ENCODE measurements at places on chromosomes 7 and 10. TPM values are rescaled to one million over a fixed set of nuclear protein-coding genes. Genes with fewer than 3 reads are reported as not detected.

Gene HMX3
- total RNA-seq, result not detected

- no peak overlapping the region for H3K4me3 ChIP-seq
- no peaks in the 10 kb centered on the region for H3K27me3 ChIP-seq
- H3K27ac ChIP-seq, result no peak overlapping the region
- DNase-seq, result no peak
- H3K4me1 ChIP-seq, result no peaks in the 10 kb centered on the region
Observed at GRCh38 chr7:81155654-81156373, 237.0 kb upstream of the SEMA3C start.

Gene CCDC146
- 10.5 TPM for total RNA-seq

DNA sequence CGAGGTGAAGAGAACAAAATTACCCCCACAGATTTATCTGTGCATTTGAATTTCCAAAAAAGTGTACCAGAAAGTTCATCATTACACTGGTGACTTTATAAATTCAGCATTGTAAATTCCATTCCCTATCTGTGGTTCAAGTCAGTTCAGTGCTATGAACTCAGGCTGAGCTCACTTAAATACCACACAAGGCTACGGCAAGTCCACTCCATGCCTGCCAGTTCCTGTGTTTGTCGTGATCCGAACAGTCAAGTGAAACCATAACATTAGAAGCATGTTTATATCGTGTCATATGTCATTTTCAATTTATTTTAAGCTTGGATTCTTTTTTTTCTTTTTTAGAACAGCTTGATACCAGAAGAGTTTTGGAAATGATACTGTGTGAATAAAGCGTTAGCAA is 14.8 kb downstream of the MBL2 start:
- no peaks in the 10 kb centered on the region for H3K36me3 ChIP-seq
- DNase-seq, result no peak
- H3K4me1 ChIP-seq, result no peaks in the 10 kb centered on the region
- H3K27me3 ChIP-seq, result no peaks in the 10 kb centered on the region
- H3K4me3 ChIP-seq, result no peak overlapping the region
- no peak overlapping the region for H3K27ac ChIP-seq

Gene CNTNAP2
- not detected for total RNA-seq

DNA sequence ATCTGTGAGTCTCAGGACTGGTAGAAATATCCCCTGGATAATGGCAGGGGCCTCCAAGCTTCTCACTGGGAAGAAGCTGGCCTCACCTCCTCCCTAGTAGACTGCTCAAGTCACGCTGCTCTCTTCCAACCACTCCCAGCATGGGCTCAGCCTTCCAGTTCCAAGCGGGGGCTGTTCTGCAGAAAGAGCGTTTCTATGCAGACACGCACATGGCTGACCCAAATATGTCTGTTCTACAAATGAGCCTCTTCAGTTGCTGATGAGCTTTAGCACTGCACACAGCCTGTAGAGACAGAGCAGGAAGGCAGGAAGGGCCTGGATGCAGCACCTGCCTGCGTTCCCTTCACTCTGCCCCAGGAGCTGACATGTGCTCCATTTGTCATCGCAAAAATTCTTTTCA is 523.9 kb upstream of the MGMT start:
- H3K4me1 ChIP-seq, result no peaks in the 10 kb centered on the region
- no peaks in the 10 kb centered on the region for H3K27me3 ChIP-seq
- H3K36me3 ChIP-seq, result no peaks in the 10 kb centered on the region
- H3K4me3 ChIP-seq, result no peak overlapping the region

- no peaks in the 10 kb centered on the region for H3K4me1 ChIP-seq
- DNase-seq, result no peak
- H3K36me3 ChIP-seq, result no peaks in the 10 kb centered on the region
- no peak overlapping the region for H3K4me3 ChIP-seq
Observed at GRCh38 chr7:114657279-114657678, 242.7 kb downstream of the FOXP2 start.

GRCh38 chr10:95504246-95504691 is 56.9 kb downstream of the SORBS1 start:
- H3K4me1 ChIP-seq, result no peaks in the 10 kb centered on the region
- no peak overlapping the region for H3K4me3 ChIP-seq
- no peak overlapping the region for H3K27ac ChIP-seq
- DNase-seq, result no peak
- no peaks in the 10 kb centered on the region for H3K36me3 ChIP-seq
- H3K27me3 ChIP-seq, result peaks cover 1% of the 10 kb centered on the region

DNA sequence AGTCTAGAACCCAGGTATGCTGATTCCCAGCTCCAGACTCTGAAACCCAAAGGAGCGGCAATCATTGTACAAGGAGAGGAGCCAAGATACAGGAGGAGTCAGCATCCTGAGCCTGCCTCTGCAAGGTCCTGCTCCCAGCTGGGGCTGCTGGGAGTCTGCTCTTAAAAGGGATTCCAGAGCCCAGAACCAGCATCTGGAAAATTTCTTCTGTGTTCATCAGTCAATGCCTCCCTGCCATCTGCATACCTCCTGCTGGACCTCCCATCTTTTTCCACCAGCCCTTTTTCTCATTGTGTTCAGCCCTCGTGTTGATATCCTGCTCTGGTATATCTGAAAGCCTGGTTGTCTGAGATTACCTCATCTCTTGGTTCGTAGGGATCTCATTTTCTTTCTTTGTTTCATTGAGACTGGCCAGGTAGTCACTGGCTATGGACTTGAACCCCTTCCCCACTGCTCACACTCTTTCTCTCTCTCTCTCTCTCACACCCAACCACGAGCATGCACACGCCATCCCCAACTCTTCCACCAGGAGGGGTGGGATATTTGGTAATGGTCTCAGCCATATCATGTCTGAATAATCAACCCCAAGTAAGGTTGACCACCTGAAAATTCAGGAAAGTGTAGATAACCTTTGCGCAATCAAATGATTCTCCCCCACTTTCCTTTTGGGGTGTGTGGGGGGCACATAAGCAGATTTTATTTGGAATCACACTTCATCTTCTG is 608.8 kb downstream of the LRMDA start:
- no peak for DNase-seq
- H3K4me1 ChIP-seq, result no peaks in the 10 kb centered on the region
- H3K27ac ChIP-seq, result no peak overlapping the region
- no peak overlapping the region for H3K4me3 ChIP-seq

GRCh38 chr10:51961401-51961800 is 262.0 kb upstream of the CSTF2T start:
- DNase-seq, result no peak
- no peak overlapping the region for H3K27ac ChIP-seq
- no peaks in the 10 kb centered on the region for H3K36me3 ChIP-seq
- no peak overlapping the region for H3K4me3 ChIP-seq
